ENCODE measurements at places on chromosomes 16 and 17.

GRCh38 chr16:26762594-26762993, 304.1 kb upstream of the C16orf82 start:
- no peak for DNase-seq

GRCh38 chr16:2535625-2536013, 2.2 kb upstream of the PDPK1 start:
- no peak for DNase-seq

DNA sequence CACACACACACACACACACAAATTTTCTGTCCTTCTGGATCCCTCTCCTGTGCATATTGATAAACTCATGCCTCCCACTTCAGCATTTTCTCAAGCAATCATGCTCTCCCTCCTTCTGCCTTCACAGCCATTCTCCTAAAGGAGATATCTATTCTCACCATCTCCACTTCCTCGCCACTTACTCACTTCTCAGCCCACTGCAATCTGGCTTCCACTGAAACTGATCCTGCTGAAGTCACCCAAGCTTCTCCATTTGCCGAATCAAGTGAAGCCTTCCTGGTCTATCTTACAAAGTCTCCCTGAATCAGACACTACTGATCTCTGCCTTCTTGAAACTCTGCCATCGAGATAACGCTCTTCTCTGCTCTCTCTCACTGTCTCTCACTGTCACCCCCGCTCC, 54.0 kb upstream of the GNAO1 start:
- no peak for DNase-seq

GRCh38 chr16:24482681-24483202, 56.6 kb upstream of the RBBP6 start:
- no peak for DNase-seq

- no peak for DNase-seq
These were observed 2.0 kb upstream of the TEDC2 start for GRCh38 chr16:2457946-2458345.

DNA sequence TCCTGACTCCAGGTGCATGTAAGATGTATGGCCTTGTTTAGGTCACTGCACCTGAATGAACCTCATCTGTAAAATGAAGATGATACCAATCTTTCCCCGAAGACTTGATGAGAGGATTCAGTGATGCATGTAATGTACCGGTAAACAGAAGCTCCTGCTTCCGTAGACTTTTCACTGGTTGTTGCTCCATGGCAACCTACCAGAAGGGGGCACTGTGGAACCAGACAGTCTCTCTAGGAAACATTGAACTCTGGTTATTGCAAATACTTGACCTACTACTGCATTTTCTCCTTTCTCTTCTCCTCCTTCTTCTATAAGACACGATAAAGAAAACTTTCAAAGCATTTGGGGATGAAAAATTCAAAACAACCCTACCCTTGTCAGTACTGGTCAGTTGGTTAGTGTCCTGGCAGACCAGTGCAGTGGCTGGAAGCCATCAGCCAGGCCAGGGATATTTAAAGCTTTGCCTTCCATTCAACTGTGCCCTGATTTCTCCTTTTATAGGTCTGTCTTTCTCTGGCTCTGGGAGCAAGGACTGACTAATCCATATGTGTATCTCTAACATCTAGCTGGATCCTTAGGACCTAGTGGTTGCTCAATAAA, 667.4 kb upstream of the SALL1 start:
- DNase-seq: peak; percentile 3

- DNase-seq: no peak
These were observed 9.1 kb upstream of the SLC47A2 start for GRCh38 chr17:19725486-19725885.

GRCh38 chr16:22232277-22233036, 26.4 kb downstream of the EEF2K start:
- DNase-seq: peak; percentile 86

DNA sequence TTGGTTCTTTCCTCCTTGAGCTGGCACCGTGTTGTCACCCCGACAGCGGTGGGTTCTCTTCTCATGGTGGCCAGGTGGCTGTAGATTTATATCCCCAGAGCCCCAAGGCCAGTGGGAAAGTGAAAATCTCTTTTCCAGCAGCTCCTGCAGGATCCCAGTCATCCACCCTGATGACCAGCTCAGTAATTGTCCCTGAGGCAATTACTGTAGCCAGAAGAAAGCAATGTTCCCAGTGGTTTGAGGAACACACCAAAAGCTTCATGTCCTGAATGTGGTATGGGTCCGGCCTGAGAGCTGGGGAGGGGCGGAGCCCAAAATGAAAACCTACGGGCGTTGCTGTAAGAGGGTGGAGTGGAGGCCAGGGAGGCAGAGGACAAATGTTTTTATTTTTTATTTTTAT, 69.0 kb downstream of the WSB1 start:
- DNase-seq: no peak

GRCh38 chr17:77349976-77350830, 209.4 kb downstream of the SEC14L1 start:
- DNase-seq: no peak

- peak; percentile 36 for DNase-seq
These were observed 40.8 kb upstream of the CMIP start for GRCh38 chr16:81403601-81404391.

DNA sequence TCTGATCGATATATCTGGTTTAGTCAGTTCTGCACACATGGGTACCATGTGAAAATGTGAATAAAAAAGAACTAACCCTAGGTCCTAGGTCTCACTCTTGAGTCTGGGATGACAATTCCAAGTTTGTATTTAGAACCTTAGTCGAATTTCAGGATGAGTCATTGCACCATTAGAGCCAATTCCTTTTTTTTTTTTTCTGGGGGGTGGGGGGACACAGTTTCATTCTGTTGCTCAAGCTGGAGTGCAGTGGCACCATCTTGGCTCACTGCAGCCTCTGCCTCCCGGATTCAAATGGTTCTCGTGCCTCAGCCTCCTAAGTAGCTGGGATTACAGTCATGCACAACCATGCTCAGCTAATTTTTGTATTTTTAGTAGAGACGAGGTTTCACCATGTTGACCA, 41.6 kb downstream of the SPAG9 start:
- DNase-seq: no peak

GRCh38 chr16:14398014-14398717, 231.9 kb downstream of the PARN start:
- no peak for DNase-seq

GRCh38 chr16:19745286-19746010, 27.4 kb downstream of the IQCK start:
- no peak for DNase-seq

GRCh38 chr16:86117235-86117634, 218.3 kb downstream of the IRF8 start:
- DNase-seq: no peak

DNA sequence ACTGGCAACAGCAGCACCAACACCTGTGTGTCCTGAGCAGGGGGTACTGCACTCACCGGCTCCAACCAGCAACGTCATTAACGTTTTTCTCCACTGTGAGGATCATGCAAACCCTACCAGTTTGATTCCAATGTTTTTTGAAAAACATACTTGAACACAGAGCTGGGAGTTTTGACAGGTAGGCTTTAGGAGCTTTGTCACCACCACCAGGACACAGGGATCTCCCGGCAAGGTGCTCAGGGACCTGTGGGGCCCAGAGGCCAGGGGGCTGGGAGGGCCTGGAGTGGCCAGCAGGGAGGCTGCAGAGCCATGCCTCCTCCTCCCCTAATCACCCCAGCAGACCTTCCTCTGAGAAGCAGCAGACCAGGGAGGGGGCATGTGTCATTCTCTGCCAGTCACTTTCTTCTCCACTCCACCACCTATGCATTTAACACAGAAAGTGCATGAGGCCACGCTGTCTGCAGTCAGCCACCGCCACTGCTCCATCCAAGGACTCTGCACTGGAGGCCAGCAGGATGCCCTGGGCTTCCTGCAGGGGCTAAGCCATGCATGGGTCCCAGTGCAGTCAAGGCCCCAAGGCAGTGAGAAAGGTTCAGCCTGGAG, 768.2 kb downstream of the KCNJ18 start:
- DNase-seq: no peak

DNA sequence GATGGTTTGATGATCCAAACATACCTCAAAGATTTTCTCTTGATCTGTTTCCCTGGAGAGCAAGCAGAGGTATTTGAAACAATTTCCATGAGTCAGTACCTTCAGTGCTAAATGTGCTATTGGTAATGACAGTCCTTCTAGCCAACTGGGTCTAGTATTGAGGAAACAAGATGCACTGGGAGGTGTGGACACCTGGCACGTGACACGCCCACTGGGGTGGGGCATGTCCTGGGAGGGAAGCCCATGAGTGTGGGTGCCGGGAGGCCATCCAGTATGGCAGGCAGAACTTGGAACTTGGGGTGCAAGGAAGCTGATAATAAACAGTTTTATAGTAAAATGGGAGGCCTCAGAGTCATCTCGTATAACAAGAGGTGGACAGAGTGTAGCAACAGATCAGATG, 17.9 kb upstream of the AKAP1 start:
- DNase-seq: no peak

GRCh38 chr17:19868079-19868395, 301 bp upstream of the ULK2 start:
- no peak for DNase-seq

DNA sequence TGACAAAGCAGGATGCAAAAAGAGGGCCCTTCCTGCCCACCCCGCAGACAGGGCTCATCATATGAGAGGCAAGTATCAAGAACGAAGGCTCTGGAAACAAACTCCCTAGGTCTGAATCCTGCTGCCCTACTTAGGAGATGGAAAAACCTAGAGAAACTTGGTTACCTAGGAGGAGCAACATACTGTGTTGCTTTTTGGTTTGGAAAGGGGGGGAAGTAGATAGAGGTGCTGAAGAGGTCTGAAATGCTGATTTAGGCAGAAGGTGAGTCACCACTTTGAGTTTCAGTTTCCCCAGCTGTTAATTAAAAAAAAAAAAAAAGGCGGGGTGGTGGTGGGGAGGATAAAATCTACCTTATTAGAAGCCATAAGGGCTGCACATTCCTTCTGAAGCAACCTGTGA, 1.5 kb downstream of the N4BP1 start:
- DNase-seq: no peak

GRCh38 chr17:42683407-42684034, 1.2 kb downstream of the CNTNAP1 start:
- DNase-seq: peak; percentile 58

Data from NCI-H2227 treated with DMSO at 0.1 percent for 48 hours (cell line).